ENCODE measurements at places on chromosomes 6 and 20.

GRCh38 chr6:93423542-93423941, 4.2 kb upstream of the EPHA7 start:
- DNase-seq: peak; percentile 64

DNA sequence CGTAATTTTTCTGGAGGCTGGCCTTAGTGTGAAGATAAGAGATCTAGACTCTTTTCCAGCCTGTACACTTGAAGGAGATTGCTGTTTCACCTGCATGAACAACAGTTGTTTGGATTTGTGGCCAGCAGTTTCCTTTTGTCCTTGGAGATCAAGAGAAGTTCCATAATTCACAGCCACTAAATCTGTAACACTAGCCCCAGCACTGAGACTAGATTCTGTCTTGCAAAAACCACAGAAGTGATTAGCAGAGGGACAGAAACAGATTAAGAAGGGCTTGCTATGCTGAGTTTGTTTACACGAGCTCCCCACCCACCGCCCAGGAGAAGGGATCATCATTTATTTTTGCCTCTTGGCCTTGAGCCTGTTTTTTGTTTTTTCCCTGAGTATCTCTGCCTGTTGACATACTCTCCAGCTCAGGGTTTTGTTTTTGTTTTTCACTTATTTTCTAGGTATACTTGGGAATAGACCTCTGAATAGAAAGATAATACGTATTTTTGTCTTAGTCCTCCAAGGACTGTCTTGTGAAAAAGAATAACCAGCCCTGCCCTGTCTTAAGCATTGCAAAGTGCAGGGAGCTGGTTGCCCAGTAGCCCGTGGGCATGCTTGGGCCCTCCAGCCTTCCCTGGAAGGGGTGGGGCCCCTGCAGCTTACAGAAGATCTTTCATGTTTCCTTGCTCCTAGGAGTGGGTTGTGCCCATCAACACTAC, 93.1 kb upstream of the SOX4 start:
- DNase-seq: no peak

DNA sequence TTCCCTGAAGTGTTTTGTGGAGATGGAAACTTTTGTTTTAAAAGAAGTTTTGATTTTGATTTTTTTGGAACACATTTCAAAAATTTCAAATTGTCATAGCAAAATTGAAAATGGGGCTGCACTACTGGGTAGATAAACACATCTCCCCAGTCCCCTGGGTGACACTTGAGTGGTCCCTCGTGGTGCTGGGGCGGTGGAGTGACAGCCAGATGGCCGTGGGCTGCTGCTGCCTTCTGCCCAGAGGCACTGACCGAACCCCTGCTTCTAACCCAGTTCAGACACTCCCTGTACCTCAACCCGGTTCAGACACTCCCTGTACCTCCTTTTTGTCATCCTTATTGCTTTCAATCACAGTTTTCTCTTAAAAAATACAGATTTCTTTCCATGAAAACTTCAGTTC, 69.9 kb upstream of the SYNJ2 start:
- no peak for DNase-seq

- DNase-seq: no peak
Measured at GRCh38 chr20:43655937-43656336, 11.0 kb upstream of the MYBL2 start.

DNA sequence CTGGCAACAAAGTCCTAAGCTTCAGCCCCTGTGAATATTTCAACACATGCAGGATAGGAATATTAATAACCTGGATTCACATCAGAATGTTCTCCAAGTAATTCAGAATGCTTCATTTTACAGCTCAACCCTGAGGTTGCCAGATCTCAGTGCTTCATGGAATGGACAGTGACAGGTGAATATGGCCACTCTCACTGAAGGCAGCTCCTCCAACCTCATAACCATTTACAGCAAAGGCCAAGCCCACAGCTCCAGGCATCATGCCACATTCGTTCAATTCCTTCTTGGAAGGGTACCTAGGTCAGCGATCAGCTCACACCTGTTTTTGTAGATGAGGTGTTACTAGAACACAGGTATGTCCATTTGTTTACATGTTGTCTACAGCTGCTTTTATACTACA, 17.1 kb downstream of the CLIC5 start:
- no peak for DNase-seq

DNA sequence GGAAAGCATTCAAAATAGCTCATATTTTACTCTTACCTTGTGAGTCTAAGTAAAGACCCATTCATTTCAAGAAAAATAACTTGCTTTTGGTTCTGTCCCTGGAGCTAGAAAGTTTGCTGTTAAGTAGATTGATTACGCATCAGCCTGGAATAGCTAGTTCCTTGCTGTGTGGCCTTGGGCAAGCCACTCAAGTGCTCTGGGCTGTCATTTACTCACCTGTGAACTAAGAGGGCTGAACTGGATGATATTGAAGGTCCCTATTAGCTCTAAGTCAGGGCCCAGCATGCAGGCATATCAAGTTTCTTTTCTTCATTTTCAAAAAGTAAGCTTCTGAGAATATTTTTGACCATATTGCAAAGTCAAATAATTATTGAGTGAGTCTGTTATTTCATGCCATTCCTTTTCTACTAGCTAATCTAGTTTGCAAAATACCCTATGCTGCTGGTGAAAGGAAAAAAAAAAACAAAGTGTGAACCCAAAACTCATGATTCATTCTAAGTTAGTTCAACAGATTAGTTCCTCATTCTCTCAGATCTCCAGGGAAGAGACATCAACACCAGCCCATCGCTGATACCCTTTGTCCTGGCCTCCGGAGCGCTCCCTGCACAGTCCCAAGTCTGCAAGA, 106.5 kb upstream of the GMDS start:
- DNase-seq: no peak

- peak; percentile 98 for DNase-seq
Measured at GRCh38 chr6:71478834-71479541, 190.4 kb downstream of the OGFRL1 start.

GRCh38 chr6:149129371-149130077, 188.0 kb upstream of the TAB2 start:
- no peak for DNase-seq

DNA sequence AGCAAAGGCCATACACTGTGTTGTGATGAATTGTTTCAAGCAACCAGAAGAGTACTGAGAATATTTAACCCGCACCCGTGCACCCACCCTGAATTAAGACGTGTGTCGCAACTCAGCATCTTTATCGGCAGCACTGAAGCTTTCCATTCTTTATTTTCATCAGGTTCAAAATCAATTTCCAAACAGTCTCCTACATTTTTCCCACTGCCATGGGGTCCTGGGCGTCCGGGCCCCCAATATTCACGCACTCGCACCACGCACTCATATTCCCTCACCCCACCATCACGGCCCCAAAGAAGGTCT, 1.8 kb downstream of the LTB start:
- no peak for DNase-seq

DNA sequence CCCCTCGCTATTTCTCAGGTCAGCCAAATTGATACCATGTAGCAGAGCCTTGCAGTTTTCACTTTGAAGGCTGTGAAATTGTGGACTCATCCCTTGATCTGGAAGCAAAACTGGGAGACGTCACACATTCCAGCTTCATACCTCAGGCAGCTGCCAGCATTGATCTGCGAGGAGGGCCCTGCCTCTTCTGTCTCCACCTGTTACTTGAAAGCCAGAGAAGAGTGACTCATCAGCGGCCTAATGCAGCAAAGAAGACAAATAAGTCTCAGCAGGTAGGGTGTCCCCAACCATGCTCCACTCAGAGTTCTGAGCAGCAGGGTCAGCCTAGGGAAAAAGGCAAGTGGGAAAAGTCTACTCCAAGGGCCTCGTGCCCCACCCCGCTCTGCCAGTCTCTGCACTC, 69.4 kb upstream of the BMP2 start:
- DNase-seq: no peak

GRCh38 chr6:323730-324088, 31.4 kb downstream of the DUSP22 start:
- no peak for DNase-seq

DNA sequence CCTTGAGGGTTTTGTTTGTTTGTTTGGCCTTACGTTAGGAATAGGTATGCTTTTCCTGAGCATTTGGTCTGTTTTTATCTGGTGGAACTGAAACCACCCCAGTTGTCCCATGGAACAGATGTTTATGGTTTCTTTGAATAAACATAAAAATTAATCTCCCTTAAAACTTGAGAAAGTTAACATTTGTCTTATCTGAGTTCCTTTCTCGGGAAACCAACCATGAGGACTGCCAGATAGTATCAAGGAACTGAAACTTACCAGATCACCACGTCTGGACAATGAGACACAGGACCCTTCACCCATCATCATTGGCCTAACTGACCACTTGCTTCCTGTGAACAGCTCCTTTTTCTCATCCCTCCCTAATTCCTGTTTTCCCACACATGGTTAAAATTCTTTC, 15.3 kb upstream of the HECA start:
- DNase-seq: no peak

GRCh38 chr6:146305092-146305491, 238.5 kb upstream of the RAB32 start:
- peak; percentile 49 for DNase-seq

DNA sequence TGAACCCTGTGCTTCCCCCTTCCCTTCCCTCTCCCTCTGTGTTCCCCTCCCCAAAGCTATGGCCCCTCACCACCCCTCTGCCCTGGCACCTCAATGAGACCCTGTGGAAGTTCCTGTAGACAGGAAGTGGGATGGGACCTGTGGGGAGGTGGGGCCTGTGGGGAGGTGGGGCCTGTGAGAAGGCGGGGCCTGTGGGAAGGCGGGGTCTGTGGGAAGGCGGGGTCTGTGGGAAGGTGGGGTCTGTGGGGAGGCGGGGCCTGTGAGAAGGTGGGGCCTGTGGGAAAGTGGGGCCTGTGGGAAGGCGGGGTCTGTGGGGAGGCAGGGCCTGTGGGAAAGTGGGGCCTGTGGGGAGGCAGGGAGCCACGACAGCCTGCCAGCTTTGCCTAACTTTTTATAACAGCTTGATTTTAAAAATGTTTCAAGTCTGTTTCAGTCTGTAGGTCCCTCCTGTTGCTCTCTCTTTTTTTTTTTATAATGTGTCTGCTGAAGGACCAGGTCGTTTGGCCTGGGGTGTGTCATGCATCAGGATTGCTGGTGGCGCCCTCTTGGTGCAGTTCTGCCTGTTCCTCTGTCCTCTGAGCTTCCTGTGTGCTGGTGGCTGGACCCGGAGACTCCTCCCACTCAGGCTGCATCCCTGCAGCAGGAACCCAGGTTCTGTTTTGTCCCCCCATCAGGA, 70.5 kb upstream of the SLCO4A1 start:
- no peak for DNase-seq

- no peak for DNase-seq
Measured at GRCh38 chr6:90719321-90720195, 132.7 kb upstream of the MAP3K7 start.

GRCh38 chr6:89144354-89144906, 1.4 kb upstream of the PM20D2 start:
- no peak for DNase-seq

DNA sequence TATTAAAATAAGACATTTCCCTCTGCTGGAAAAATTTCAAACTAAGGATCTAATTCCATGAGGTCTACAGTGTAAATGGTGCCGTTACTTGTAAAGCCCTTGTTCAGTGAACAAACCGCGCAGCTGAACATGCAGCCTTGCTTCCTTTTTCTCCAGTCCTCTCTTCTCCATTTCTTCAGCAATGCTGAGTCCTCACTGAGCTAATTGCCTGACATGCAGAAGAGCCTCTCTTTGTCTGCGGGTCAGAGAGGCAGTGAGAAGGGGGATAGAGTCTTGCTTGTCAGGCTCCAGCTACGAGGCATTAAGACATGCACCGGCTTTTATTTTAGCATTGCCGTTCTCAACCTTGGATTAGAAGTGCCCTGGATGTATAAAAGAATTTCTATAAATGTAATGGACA, 25.7 kb downstream of the ZDHHC14 start:
- no peak for DNase-seq

GRCh38 chr6:106083618-106084017, 2.5 kb upstream of the PRDM1 start:
- no peak for DNase-seq

- DNase-seq: no peak
Measured at GRCh38 chr20:64176971-64177370, 12.7 kb downstream of the MYT1 start.

GRCh38 chr6:106520711-106521401, 108.4 kb downstream of the RTN4IP1 start:
- no peak for DNase-seq

GRCh38 chr6:53192682-53193188, 44.1 kb upstream of the GCM1 start:
- DNase-seq: no peak

- no peak for DNase-seq
Measured at GRCh38 chr6:56864171-56864616, 90.7 kb upstream of the BEND6 start.

- no peak for DNase-seq
Measured at GRCh38 chr20:45456632-45457031, 12.9 kb upstream of the WFDC2 start.
